ENCODE measurements at places on chromosomes 2 and 18. TPM values are rescaled to one million over a fixed set of nuclear protein-coding genes. Genes with fewer than 3 reads are reported as not detected.

DNA sequence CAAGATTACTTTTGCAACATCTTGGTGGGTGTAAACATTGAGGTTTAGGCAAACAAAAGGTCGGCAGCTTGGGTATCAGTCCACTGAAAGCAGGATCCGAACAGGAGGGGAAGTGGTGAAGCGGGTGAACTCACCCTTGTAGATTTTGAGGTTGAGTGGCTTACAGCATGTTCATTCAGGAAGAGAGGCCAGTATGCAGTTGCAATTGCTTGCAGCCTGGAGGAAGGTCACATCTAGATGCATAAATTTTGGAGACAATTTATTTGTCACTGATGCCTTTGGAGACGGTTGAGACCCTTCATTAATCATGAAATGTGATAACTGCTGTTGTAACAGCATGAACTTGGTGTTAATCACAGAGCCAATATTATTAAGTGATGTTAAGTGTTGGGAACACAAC lies 131.1 kb downstream of the LTBP1 start:
- no peak for DNase-seq

- no peak for DNase-seq
Observed at GRCh38 chr2:69716555-69717120, 25.3 kb upstream of the ANXA4 start.

DNA sequence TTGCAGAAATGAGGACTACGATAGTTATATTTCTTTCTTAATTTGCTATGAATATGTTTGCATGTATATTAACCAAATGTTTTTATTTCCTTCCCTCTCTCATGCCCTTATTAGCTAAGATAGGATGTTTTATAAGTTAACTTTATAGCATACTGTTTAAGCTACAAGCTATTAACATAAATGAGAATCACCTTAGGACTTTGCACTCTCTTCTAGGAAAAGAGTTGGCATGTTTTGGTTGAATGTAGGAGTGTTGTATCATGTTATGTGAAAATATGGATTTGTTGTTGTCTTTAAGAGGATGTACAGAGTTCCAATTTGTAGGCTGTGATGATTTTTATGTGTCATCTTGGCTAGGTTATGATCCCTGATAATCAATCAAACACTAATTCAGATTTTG lies 467.4 kb upstream of the SETBP1 start:
- no peak for DNase-seq

DNA sequence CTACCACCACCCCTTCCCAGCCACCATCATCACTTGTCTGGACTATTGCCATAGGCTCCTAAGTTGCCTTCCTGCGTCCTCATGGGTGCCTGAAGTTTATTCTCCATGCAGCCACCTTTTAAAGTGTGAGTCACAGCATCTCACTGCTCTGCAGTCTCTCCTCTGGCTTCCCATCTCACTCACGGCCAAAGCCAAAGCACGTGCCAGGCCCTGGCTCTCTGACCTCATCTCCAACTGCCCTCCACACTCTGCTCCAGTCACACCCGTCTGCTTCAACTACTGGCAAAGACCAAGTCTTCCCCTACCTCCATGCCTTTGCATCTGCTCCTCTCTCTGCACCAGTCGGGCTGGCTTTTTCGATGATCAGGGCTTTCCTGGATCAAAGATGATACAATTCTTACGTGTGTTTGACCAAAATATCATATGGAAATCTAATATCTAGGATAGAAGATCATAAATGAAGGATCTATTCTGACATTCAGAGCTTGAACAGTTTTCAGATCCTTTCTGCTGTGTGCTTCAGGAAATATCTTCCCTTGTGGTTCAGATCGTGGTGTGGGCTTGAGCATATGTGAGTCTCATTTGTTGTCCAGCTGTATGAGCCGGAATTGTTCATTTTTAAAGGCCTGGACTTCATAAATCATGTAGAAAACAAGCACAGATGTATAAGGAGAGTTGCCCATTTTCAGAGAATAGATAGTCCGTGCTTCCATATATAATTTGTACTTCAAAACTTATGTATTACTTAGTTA lies 175.6 kb downstream of the PRKCE start:
- DNase-seq, result peak; percentile 95

CDH20 gene
- 2.2 TPM for total RNA-seq

DNA sequence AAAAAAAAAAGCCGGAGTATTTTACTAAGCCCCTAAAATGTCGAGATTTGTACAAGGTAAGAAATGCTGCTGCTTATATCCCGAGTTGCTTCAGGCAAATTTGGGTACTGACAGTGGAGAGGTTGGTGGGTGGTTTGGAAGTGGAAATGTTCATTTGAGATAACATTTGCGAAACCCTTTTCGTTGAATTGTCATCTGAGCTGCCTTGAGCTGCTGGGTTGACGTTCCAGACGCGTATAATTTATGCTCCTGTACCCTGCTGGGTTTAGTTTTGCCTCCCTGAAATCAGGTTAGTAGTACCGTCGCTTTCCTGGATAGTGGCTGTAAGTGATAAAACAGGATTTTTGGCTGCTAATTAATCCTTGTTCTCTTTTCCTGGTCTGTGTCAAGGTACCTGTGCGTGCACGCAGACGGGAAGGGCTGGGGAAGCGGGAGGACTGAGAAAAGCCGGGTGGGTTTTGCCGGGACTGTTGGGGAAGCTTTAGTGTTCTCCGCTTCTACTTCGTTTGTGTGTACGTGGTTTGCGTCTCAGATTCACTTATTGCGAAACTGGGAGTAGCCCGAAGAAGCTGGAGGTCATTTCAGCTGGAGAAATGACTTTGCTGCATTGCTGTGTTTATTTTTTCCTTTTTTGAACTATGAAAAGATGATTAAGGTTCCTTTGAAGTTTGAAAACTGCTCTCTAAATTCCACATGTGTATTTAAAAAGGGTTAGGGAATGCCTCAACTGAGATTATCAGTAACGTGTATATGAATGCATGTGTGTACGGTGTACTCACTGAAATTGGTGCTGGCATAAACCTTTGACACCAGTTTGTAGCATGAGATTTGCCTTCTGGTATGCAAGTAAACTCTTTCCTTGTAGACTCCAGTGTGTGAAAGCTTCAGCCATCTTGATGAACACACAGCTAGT lies 709 bp downstream of the UGP2 start:
- peak; percentile 66 for DNase-seq

SMYD1 gene
- not detected for total RNA-seq

GRCh38 chr18:12334863-12335262 lies 26.8 kb downstream of the TUBB6 start:
- DNase-seq, result no peak

DNA sequence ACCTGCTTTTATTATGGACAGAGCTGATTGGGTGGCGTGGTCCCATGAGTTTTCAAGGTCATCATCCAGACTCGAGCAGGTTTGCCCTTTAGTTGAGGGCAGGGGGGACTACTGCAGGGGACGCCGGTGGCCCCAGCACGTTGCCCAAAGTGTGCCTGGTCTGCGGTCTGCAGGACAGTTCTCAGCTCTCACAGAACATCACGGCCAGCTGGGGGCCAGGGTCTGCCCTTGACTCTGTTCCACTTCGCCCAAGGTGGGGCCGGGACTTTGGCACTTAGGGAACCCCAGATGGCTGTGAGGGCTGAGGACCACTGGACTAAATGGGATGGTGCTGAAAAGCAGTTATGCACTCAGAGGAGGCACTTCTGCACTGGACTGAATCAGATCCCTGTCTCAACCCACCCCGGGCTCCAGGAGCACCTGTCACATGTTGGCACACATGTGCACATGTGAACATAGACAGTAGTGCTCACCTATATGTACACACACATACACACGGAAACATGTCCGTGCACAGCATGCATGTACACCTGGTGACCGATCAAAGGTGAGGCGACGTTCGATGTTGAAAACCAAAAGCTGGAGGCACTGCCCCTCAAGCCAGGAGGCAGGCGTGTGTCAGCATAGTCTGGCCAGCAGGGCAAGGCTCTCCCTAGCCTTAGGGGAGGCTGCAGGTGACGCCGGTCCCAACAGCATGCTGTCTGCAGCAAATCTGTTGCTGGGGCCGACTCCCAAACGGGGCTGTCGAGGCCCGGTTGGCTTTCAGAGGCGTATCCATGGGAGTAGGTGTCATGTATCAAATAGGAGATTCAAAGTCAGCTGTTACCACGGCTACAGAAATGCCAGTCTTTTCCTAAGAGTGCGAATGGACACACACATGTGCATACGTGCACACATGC lies 10.2 kb downstream of the ANO7 start:
- no peak for DNase-seq

- DNase-seq, result peak; percentile 86
Observed at GRCh38 chr2:238427435-238428162, 872 bp downstream of the ASB1 start.

ITGA6 gene
- 93.3 TPM for total RNA-seq

GRCh38 chr2:181786371-181787228 lies 104.9 kb upstream of the ITPRID2 start:
- no peak for DNase-seq

- DNase-seq, result no peak
Observed at GRCh38 chr18:7677424-7677823, 110.3 kb downstream of the PTPRM start.

- DNase-seq, result peak; percentile 84
Observed at GRCh38 chr2:217064234-217065011, 204.6 kb upstream of the TNP1 start.

DNA sequence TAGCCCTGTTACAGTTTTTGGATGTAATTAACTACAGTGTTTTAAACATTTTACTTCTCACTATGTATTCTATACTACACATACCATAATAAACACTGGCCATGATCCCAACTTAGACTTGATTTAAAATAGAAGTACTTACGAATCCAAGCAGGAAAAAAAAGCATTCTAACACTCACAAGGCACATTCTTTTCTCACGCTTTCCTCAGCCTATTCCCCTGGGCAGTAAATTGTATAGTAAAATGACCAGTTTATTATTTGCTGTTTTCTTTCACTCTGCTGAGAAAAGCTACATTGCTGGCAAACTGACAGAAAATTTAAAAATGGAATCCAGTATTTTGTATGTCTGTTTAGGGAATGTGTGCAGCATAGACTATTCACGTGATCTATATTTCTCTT lies 2.8 kb upstream of the TANC1 start:
- DNase-seq, result no peak

All from lower leg skin (tissue), 4 donors.